Activated T-cell treated with anti-CD3 and anti-CD28 coated beads for 24 hours (primary cell): ENCODE measurements at places on chromosomes 1 and 21.

GRCh38 chr1:241459186-241459802 lies 60.3 kb downstream of the FH start:
- no peak for DNase-seq

DNA sequence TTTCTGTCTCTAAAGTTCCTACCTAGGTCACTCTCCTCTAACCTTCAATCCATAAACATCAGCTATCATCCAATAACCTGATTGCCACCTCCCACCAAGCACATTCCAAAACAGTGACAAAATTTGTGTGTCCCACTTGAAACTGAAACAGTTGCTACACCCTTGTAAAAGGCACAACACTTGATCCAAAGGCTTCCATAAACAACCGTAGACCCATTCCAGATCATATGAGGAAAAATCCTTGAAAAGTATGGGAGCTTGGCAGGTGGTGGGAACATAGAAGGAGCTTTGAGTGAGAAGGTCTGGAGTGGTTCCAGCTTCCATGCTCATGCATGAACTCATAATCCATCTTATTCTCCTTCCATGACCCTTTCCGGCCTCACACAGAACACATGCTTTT lies 82.0 kb upstream of the ATP1A1 start:
- no peak for DNase-seq

- no peak for DNase-seq
Observed at GRCh38 chr1:9406111-9406510, 113.4 kb downstream of the SPSB1 start.

GRCh38 chr21:28754862-28755261 lies 237.8 kb downstream of the LTN1 start:
- no peak for DNase-seq

- no peak for DNase-seq
Observed at GRCh38 chr1:109156916-109157385, 43.0 kb downstream of the ELAPOR1 start.

- no peak for DNase-seq
Observed at GRCh38 chr1:44575396-44575795, 98.9 kb downstream of the TMEM53 start.
